ENCODE measurements at places on chromosomes 13 and 19.
A peak's percentile ranks its signal among the peaks of the same experiment; 100 is the strongest.

DNA sequence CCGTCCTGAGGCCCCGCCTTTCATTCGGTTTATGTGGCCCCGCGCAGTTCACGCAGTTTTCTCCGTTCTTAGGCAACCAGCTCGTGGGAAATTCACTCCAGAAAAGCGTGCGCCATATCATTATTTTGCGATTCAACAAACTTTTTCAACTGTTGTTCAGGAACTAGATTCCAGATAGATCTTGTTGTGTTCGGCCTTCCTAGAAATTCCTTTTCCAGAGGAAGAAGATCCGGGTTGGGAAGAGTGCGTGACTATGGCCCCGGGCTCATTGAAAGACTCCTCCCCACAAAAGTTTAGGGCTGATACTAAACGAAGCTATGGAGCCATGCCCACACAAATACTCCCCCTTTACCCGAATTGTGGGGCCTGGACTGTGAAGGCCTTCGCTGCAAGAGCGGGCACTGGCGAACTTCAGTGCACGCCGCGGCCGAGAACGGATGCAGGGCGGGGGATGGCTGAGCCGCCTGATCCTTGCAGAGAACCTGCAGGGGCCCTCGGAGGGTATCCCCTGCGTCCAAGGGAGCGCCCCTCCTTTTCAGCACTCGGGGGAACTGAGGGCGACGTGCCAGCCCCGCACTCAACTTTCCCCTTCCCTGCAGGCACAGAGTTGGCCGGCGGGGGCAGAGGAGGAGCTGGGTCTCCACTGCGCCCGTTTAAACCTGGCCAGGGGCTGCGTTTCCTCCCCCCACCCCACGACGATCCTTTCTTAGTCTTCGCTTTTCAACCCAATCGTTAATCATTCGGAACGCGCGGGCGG lies 904 bp upstream of the SOX1 start:
- DNase-seq: no peak

- no peak for DNase-seq
Measured at GRCh38 chr19:38980583-38981374, 5.2 kb upstream of the FBXO17 start.

GRCh38 chr19:9934132-9934950 lies 2.0 kb downstream of the OLFM2 start:
- peak; percentile 90 for DNase-seq

GRCh38 chr19:35034588-35035382 lies 4.5 kb downstream of the SCN1B start:
- no peak for DNase-seq

DNA sequence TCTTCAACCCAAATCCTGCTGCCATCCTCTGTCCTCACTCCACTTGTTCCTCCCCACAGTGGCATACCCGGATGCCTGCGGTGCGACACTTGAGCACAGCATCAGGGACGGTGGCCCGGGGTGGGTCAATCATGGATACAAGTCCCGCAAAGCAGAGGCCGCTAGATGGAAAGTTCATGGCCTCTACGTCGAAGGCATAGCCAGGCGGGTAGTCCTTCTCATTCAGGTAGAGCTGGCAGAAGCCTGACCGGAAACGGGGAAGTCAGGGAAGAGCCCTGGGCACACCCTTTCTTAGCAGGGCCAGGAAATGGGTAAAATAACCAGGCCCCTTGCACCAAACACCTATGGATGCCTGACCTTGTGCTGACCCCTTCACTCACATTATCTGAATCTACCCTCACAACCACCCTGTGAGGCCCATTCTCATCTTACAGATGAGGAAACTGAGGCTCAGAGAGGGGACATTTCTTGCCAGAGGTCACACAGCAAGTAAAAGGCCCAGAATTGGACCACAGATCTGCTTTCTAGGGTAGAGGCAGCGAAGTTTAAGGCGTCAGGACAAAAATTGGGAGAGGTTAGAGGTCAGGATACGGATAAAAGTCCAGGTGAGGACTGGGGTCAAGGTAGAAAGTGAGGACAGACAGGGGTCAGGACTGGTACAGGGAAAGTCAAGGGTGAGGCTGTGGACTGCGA lies 6.5 kb downstream of the ATP4A start:
- DNase-seq: no peak

Measured in sciatic nerve (tissue), 2 donors.